CD8-positive, alpha-beta T cell (primary cell): ENCODE measurements at places on chromosomes 2 and 18. TPM values are rescaled to one million over a fixed set of nuclear protein-coding genes. Genes with fewer than 3 reads are reported as not detected.

SOWAHC gene
- total RNA-seq: 0.28 TPM

LGALSL gene
- total RNA-seq: 0.35 TPM

AQP4 gene
- not detected for total RNA-seq

NT5DC4 gene
- not detected for total RNA-seq

SLC19A3 gene
- not detected for total RNA-seq

SMCHD1 gene
- 306 TPM for total RNA-seq

C1GALT1C1L gene
- total RNA-seq: not detected

GKN1 gene
- not detected for total RNA-seq

ACVR1 gene
- 7.0 TPM for total RNA-seq

GRB14 gene
- total RNA-seq: not detected

GRCh38 chr2:180778291-180778690, 202.1 kb upstream of the UBE2E3 start:
- DNase-seq: no peak

DNA sequence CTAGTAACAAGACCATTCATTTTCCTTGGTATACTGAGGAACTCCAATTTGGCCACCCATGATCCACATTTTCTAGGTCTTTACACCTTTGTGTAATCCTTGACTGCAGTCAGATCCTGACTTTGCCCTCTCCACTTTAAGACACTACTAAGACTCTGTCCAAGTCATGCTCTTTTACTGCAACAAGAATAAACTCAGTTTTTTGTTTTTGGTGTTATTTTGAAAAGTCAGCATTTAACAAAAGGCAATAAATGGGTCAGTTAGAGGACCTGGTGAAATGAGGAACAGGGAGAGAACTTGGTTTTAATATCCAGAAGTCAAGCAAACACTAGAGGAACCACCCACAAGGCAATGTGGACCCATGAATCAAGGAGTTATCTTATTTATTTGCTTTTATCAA, 252.2 kb upstream of the RBBP8 start:
- no peak for DNase-seq

DNA sequence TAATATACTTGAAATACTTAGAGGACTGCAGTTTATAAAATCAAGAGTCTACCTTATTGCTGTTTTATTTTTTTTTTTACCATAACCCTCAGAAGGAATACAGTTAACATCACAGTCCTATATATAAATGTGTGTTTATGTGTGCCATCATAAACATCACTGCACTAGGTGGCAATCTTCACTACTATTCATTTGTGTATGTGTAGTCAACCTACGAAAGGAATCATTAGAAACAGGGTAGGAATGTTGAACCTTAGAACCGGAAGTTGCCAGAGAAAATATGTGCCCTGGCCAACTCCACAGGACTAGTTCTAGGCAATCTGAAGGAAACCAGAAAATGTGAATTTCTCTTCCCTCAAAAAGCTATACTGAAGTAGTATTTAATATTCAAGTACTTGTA, 3.4 kb downstream of the GEN1 start:
- DNase-seq: no peak

DNA sequence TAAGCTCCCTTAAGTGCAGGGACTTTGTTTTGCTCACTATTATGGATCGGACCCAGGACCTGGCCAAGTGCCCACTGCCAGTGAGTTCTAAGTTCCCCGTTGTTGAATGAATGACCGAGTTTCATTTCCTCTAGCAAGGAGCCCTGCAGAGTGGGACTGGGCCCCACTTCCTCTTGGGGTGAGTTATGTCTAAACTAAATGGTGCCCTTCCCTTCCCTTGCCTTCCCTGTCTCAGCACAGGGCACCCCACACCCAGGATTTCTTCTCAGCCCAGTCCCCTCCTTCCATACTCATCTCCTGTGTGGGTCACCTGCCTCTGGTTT, 195.3 kb upstream of the HS6ST1 start:
- no peak for DNase-seq

- DNase-seq: no peak
These were observed 200.7 kb downstream of the DIS3L2 start for GRCh38 chr2:232162187-232162586.

- no peak for DNase-seq
These were observed 322.2 kb downstream of the ETAA1 start for GRCh38 chr2:67719351-67719750.

GRCh38 chr2:101162561-101163330, 11.6 kb upstream of the TBC1D8 start:
- DNase-seq: no peak

DNA sequence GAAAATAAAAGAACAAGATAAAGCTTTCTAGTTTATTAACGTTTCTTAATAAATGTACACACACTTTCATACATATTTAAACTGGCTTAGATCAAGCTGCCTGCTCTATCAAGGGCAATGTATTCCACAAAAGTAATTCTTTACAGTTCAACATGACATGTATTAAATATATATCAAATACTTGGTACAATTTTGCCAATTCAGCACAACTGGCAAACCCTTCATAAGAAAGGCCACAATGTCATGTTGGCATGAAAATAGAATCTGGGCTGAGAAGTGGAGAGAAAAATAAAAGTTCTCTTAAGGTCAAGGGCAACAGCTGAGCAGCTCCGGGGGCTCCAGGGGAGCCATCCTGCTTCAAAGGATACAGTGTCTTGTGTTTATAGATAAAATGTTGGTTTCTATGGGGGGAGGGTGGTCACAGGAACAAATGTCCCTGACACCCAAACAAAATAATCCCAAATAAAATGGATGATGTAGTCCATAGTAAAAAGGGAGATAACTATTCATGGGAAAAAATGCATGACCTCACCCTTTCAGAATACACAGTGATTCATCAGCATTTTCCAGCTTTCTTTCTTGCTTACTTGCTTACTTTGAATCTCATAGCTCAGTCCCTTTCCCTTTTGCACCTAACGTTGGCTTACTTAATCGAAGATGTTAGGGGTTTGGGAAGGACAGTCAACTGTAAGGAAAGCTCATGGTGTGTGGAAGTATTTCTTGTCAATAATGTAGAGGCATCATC, 494.9 kb downstream of the NYAP2 start:
- DNase-seq: no peak

- no peak for DNase-seq
These were observed 77.3 kb downstream of the LONRF2 start for GRCh38 chr2:100244881-100245605.

- no peak for DNase-seq
These were observed 451.3 kb upstream of the VWC2L start for GRCh38 chr2:213959589-213959988.

GRCh38 chr2:174632841-174633622, 35.4 kb upstream of the WIPF1 start:
- DNase-seq: no peak

DNA sequence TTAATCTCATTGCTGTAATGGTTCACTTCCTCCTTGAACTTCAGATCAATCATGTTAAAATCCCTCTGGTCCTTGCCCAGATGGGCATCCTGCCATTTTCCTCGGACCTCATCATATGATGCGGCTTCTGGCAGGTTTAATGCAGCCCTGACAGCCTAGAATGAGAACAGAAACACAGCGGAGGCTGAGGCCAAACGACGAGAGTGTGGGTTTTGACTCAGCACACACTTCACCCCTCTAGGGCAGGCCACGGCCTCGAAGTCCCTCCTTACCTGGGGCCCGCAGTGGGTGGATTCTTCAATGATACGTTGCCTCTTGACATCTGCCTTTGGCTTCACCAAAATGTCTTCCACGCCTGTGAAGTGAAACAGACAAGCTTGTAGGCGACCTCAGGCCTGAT, 56.8 kb downstream of the POLR1A start:
- no peak for DNase-seq

DNA sequence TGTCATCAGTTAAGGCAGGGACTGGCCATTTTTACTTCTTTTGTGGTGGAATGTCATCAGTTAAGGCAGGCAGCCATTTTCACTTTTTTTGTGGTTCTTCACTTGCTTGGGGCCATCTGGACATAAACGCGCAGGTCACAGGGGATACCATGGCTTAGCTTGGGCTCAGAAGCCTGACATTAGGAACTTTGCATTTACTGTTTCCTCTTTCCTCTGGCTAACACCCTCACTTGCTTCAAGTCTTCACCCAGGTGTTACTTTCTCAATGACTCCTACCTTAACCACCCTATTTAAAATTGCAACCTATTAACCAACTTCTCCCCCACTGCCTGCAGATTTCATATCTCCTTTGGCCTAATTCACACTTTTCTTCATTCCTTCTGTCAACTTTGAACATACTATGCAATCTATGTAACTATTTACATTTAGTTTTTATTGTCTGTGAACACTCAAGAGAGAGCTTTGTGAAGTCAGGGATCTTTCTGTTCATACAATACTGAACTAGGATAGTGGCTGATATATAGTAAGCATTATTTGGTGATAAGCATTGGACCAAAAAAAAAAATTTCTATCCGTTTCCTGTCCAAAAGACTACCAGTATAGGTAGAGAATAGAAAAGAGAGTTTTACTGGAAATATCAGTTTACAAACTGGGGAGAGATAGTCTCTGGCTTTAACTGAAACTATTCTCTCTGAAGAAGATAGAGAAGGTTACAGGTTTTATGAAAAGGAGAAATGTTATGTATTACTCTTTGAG, 600.1 kb upstream of the ZNF804A start:
- DNase-seq: no peak

DNA sequence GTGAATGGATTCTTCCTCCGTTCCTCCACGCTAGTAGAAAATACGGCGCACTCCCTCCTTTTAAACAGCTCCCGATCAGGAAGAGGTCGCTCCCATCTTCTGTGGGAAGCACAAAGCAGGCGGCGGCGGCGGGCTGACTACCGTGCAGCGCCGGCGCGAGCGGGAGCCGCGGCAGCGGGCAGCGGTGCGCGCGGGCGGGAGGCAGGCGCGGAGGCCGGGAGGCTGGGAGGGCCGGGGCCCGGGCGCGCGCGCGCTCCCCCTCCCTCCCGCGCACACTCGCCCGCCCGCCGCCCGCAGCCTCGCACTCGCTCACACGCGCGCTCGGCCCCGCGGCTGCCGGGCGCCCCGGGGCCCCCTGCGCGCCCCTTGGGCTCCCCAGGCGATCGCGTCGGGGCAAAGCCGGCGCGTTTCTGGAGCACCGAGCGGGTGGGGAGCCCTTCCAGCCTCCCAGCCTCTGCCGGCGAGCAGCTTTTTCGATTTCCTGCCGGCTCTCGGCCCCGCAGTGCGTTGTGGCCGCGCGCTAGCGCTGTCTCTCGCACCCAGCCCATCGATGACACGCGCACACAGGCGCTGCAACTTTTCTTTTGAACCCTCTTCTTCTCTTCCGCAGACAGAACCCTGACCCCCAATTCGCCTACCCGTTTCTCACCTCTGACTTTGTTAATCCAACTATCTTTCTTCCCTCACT, at the start of gene SLC8A1:
SLC8A1 (minus strand) TSS at position 173 of the 688 bp plus-strand sequence.
- DNase-seq: no peak

DNA sequence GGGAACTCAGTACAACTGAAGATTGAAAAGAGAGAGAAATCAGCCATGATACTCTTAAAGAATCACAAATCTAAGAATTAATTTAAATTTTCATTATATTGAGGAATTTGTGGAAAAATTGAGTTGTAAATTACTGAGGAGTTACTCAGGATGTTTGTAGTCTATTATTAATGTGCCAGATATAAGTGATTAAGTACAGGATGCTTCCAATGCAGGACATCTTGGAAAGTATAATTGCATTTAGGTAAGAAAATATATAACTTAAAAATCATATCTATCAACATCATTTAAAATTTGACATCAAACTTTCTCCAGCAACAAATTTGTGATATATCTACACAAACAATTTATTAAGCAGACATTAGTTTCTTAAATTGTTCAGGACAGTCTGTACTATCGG, 1.3 kb downstream of the CALCRL start:
- no peak for DNase-seq

- DNase-seq: peak; percentile 18
These were observed at the start of gene LGALSL for GRCh38 chr2:64453770-64454385. TSS of gene LGALSL (plus strand) at chr2:64454162. CDS start at chr2:64454546, 384 bp downstream.

DNA sequence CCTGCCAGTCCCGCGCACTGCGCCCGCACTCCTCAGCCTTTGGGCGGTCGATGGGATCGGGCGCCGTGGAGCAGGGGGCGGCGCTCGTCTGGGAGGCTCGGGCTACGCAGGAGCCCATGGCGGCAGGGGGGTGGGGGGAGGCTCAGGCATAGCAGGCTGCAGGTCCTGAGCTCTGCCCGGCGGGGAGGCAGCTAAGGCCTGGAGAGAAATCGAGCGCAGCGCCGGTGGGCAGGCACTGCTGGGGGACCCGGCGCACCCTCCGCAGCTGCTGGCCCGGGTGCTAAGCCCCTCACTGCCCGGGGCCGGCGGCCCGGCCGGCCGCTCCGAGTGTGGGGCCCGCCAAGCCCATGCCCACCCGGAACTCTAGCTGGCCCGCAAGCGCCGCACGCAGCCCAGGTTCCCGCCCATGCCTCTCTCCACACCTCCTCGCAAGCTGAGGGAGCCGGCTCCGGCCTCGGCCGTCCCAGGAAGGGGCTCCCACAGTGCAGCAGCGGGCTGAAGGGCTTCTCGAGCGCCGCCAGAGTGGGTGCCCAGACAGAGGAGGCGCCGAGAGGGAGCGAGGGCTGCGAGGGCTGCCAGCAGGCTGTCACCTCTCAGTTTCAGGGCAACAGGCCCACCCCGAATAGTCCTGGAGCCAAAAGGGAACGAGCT, 74.1 kb downstream of the PSMG2 start:
- no peak for DNase-seq

DNA sequence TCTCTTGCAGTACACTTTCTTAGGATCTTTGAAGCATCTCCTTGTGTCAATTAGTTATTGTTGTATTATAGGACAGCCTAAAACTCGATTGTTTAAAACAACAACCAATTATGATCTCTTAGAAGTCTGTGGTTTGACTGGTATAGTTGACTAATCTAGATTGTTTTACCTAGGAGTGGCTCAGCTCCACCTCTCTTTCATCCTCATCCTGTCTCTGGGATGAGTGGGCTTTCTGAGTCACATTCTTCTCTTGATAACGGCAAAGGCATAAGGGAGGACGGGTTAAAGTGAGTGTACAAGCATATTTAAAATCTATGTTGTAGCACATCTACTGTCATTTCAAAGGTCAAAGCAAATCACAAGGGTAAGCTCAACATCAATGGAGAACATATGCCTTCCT, 102.3 kb upstream of the GULP1 start:
- DNase-seq: no peak

GRCh38 chr18:28120828-28121515, 56.0 kb downstream of the CDH2 start:
- DNase-seq: no peak

GRCh38 chr2:72533765-72534164, 292.1 kb downstream of the EXOC6B start:
- DNase-seq: no peak

GRCh38 chr2:115389898-115390565, 947.6 kb downstream of the DPP10 start:
- DNase-seq: no peak

DNA sequence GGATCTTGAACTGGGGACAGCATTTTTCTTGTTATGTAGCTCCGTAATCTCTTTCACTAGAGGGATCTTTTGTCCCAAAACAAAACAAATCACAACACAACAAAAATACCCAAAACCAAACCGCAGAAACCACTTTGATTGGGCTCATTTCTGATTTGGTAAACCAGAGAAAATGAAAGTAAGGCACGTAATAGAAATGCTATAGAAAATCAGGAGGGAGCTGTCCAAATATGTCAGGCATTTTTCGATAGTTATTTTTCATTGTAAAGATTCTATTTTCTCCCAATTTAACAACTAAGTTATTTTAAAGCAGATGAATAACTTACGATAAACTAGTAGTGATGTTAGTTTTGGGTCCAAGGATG, 406.5 kb downstream of the XIRP2 start:
- no peak for DNase-seq

GRCh38 chr2:51031021-51031780, 731 bp downstream of the NRXN1 start:
- no peak for DNase-seq

GRCh38 chr2:62152000-62152399, 43.9 kb upstream of the B3GNT2 start:
- DNase-seq: no peak
